ENCODE measurements at places on chromosomes 2 and 18. TPM values are rescaled to one million over a fixed set of nuclear protein-coding genes. Genes with fewer than 3 reads are reported as not detected.

Gene TOGARAM2
- total RNA-seq = 2.3 TPM

GRCh38 chr18:12445554-12445953, 37.8 kb downstream of the PRELID3A start:
- H3K4me3 ChIP-seq = no peak overlapping the region
- H3K27me3 ChIP-seq = no peaks in the 10 kb centered on the region
- no peak overlapping the region for H3K27ac ChIP-seq
- DNase-seq = no peak

DNA sequence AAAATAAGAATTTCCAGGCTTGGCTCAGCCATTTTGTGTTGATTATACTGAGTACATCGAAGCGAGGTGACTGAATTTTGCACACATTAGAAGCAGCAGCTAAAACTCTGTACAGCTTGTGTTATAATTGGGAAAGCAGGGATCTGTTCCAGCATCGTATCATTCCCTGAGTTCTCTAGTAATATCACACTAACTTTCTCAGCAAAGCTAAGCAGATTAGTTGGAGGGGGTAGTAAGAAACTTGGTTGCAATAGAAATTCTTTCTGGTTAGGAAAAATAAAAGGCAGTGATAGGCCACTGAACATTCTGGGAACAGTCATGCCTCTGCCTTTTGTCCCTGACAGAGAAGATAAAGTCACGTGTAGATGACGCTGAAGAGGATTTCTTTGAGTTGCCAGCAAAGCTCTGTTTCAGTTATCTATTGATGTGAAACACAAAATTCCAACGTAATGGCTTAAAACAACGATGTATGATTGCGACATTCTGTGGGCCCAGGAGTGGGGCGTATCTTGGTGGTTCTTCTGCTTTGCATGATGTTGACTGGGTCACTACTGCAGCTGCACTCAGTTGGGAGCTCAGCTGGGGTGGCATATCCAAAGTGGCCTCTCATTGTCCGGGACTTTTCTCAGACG, 202.1 kb upstream of the MEX3C start:
- no peak overlapping the region for H3K27ac ChIP-seq
- DNase-seq = no peak
- H3K27me3 ChIP-seq = peaks cover 3% of the 10 kb centered on the region
- no peaks in the 10 kb centered on the region for H3K4me1 ChIP-seq
- H3K4me3 ChIP-seq = no peak overlapping the region
- no peaks in the 10 kb centered on the region for H3K36me3 ChIP-seq

DNA sequence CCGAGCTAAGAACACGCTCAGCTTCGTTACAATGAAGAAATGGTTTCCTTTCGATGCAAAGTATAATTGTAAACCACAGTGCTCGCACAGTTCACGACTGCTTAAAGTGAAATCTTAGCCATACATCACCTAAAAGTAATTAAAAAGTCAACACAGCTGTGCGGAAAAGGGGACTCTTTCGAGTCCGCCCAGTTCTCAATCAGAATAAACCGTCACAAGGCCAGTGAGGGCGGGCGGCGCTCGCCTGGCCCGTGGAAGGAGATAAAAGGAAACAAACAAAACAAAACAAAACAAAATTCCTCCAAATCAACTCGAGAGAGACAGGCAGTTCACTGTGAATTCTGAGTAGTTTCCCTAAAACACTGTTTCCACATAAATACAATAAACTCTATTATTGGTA, 200.9 kb downstream of the TWIST2 start:
- no peak overlapping the region for H3K4me3 ChIP-seq
- H3K36me3 ChIP-seq = peaks cover 2% of the 10 kb centered on the region
- DNase-seq = no peak
- no peak overlapping the region for H3K27ac ChIP-seq
- H3K27me3 ChIP-seq = no peaks in the 10 kb centered on the region
- H3K4me1 ChIP-seq = no peaks in the 10 kb centered on the region

GRCh38 chr2:11914455-11914854, 168.0 kb downstream of the LPIN1 start:
- DNase-seq = no peak
- H3K27ac ChIP-seq = no peak overlapping the region
- H3K27me3 ChIP-seq = no peaks in the 10 kb centered on the region
- H3K4me3 ChIP-seq = no peak overlapping the region

Data from activated CD8-positive, alpha-beta T cell treated with anti-CD3 and anti-CD28 coated beads for 36 hours (primary cell).